ENCODE measurements at places on chromosomes 11 and 22. TPM values are rescaled to one million over a fixed set of nuclear protein-coding genes. Genes with fewer than 3 reads are reported as not detected.

The CYP2D6 gene
- 0.54 TPM for total RNA-seq

The SCARF2 gene
- 0.89 TPM for total RNA-seq

The MUC6 gene
- not detected for total RNA-seq

The FBXO3 gene
- 27.4 TPM for total RNA-seq

The AIFM3 gene
- total RNA-seq: 2.1 TPM

The SFI1 gene
- total RNA-seq: 12.8 TPM

The DDI1 gene
- total RNA-seq: not detected

The FAM180B gene
- not detected for total RNA-seq

The TSSK2 gene
- total RNA-seq: not detected

The UPB1 gene
- not detected for total RNA-seq

The OR51B5 gene
- not detected for total RNA-seq

The P2RY6 gene
- 14.1 TPM for total RNA-seq

The TRIM49 gene
- not detected for total RNA-seq

The MYH9 gene
- total RNA-seq: 171 TPM

The OR4D11 gene
- not detected for total RNA-seq

The BAD gene
- total RNA-seq: 99.7 TPM

The OR51I1 gene
- not detected for total RNA-seq

The ADM2 gene
- 0.50 TPM for total RNA-seq

The SULT4A1 gene
- total RNA-seq: not detected

The CCDC179 gene
- not detected for total RNA-seq

The LMNTD2 gene
- 3.0 TPM for total RNA-seq

Data from A549 treated with CpdA at 1 μM for 4 hours (cell line).